ENCODE measurements at places on chromosomes 16 and 17.

- DNase-seq = no peak
Measured at GRCh38 chr16:86609661-86610060, 31.3 kb downstream of the FOXL1 start.

- no peak for DNase-seq
Measured at GRCh38 chr17:58092101-58092796, 9.0 kb downstream of the DYNLL2 start.

- no peak for DNase-seq
Measured at GRCh38 chr17:73936908-73937627, 266.4 kb upstream of the RPL38 start.

DNA sequence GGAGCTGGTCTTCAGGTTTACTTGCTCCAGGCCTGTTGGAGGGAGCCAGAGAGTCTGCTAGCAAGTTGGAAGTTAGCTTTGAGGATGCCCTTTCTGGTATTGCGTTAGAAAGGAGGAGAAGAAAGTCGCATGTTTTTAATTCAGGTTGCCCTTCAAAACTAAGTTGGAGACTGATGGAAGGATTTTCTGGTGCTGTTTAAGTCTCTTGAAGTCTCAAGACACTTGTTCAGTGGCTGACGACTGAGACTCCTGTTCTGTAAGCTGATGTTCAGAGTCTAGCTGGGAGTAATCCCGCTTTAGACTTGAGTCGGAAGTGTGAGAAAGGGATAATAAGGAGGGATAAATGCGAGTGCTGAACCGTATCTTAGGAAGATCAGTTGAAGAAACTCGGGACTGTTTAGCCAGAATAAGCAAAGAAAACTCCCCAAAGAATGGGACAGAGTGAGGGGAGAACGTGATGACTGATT is 740 bp downstream of the AATF start:
- peak; percentile 56 for DNase-seq

DNA sequence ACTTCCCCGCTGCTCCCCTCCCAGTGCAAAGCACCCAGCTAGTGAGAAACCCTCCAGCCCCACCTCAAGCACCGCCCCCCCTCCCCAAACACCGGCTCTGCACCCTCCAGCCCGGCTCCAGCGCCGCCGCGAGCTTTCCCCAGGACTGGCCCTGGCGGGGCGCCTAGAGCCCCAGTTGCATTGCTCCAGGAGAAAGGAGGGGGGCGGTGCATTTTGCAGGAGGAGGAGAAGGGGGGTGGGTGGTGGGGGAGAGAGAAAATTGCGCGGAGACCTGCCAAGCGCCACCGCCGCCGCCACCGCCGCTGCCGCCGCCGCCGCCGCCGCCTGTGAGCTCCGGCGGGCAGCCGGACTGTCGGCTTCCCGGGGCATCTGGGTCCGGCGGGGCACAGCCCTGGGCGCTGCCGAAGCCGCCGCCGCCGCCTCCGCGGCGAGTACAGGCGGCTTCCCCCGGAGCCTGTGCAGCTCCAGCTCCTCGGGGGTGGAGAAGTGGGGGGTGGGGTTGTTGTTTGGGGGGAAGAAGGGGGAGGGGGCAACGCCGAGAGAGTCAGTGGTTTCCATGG is 333 bp upstream of the NOG start:
- DNase-seq = peak; percentile 40

GRCh38 chr16:54509456-54509855 is 222.9 kb upstream of the IRX3 start:
- no peak for DNase-seq

GRCh38 chr16:17467923-17468540 is 2.7 kb downstream of the XYLT1 start:
- DNase-seq = peak; percentile 36

DNA sequence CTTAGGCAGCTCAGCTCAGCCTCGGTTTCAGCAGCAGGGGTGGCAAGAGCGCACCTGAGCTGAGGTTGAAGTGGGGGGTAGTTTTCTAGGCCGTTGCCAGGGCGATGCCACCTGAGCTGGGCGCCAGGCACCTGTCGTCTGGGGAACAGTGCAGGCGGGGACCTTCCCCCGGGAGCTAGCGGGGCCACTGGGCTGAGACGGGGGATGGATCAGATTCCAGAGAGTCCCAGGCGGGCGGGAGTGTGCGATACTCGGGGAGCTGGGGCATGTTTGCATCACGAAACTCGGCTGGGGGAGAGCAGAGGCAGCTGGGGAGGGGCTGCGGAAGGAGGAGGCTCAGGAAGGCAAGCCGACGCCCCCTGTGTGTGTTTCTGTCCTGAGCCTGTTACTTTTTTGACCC is 477 bp upstream of the CLDN9 start:
- no peak for DNase-seq

GRCh38 chr16:70786020-70786755 is 14.8 kb downstream of the VAC14 start:
- DNase-seq = no peak

DNA sequence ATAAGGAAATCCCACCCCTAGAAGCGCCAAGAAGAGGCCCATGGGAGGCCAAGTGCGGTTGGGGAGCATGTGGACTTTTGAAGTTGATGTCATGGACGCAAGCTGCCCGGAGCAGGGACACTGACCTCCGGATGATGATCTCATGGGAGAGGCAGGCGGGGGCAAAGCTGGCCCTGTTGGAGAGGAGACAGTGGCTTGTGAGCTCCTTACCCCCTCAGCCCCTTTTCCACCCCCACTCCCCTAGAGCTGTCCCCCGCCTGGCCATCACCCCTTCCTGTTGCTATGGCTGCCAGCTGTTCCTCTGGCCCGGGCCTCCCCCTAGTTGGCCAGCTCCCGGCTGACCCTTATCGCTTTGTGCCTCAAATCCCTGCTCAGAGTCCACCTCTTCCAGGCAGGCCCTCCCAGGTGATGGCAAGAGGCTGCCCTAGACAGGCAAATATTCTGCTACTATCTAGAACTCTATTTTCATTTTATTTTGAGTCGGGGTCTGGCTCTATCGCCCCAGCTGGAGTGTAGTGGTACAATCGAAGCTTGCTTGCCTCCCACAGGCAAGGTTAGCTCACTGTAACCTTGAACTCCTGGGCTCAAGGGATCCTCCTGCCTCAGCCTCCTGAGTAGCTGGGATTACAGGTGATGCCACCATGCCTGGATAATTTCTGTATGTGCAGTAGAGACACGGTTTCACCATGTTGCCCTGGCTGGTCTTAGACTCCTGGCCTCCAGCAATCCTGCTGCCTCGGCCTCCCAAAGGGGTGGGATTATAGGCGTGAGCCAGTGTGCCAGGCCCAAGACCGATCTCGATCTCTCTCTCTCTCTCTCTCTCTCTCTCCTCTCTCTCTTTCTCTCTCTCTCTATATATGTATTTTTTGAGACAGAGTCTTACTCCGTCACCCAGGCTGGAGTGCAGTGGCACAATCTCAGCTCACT is 6.6 kb downstream of the NOTUM start:
- no peak for DNase-seq

- DNase-seq = peak; percentile 89
Measured at GRCh38 chr17:41496803-41497484, 7.2 kb upstream of the KRT36 start.

DNA sequence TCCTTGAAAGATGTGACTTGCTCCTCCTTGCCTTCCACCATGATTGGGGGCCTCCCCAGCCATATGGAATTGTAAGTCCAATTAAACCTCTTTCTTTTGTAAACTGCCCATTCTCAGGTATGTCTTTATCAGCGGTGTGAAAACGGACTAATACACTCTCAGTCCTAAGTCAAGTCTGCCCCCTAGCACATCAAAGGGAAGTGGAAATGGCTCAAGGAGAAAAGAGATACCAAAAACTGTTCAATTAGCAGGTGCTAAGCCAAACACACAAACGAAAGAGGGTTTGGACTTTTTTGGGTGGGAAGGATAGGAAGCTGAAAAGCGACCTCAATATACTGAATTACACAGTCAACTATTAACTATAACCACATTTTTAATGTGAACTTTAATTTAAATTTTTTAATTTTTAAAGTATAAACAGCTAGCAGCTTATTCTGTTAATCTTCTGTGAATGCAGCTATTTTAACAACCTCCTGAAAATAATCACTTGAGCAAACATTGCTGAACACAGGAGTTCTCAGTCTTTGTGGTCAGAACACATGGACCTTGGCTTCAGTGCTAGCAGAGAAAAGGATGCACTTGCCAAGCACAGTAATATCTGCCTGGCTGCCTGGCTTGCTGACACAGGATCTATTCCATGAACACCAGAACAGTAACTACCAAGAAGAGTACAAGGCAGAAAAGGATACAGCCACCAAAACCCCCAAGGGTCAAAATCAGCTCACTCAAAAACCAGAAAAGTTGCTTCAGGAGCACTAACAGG is 10.9 kb downstream of the ZNF18 start:
- DNase-seq = no peak

- DNase-seq = no peak
Measured at GRCh38 chr16:25750488-25751216, 58.9 kb downstream of the HS3ST4 start.

DNA sequence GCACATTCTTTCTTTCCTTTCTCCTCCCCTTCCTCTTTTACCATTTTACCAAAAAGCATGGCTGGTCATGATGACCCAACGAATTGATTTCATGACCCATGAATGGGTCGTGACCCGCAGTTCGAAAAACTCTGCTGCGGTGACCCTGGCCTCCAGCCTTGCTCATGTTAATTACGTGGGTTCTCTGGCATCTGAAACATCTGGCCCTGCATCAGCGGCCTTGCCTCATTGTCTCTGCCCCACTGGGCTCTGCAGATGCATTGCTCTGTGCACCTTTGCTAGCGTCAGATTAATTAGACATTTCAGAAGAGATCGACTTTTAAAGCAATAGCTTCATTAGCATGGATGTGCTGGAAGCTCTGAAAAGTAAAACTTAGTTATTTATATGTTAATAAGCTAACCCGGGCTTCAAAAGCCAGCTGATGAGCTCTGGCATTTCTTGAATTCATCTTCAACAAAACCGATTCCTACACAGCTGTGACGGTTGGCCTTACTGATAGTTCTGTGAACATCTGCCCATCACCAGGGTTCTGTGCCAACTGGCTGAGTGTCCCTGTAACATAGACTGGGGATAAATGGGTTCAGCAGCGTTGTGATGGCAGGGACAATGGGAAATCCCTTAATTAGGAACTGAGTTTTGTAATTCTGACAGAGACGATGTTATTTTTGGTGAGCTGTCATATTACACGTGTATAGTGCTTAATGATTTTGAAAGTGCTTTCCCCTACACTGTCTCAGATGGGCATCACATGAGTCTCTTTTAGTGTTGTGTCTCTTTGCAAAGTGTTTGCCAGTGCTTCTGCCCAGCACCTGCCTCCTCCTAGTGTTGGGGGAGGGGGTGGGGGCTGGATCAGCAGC is 225.9 kb upstream of the EEF2KMT start:
- DNase-seq = no peak

DNA sequence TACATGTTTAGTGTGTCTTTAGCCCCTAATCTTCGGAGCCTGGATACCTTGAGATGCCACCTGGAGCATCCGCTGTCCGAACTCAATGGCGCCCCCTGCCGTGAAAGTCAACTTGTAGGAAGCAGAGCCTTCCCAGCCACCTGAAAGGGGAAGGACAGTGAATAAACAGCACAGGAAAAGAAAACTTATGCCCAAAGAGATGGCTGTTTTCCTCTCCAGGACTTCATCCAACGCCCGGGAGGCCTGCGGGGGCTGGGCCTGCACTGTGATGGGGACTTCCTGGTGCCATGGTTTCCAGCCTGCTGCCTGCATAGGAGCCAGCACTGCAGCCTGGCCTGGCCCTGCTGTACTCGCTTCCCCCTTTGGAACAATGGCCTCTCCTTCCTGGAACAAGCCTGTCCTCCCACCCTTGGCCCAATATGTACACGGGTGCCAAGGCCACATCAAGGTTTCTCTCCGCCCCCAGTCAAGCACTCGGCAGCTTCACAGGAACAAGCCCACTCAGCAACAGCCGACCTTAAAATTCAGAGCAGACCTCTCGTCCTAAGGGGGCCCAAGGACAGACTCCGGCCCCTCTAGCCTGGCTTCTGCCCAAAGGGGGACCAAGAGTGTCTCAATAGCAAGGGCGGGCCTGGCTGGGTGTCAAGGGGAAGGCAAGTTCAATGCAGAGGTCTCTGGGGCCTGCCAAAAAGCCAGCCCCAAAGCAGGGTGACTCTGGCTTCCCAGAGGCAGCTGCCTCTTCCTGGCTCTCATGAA is 4.5 kb upstream of the UNC13D start:
- DNase-seq = peak; percentile 39

GRCh38 chr16:71425746-71426068 is 16.1 kb downstream of the TLE7 start:
- DNase-seq = no peak

GRCh38 chr16:81987706-81988105 is 23.6 kb downstream of the SDR42E1 start:
- no peak for DNase-seq

DNA sequence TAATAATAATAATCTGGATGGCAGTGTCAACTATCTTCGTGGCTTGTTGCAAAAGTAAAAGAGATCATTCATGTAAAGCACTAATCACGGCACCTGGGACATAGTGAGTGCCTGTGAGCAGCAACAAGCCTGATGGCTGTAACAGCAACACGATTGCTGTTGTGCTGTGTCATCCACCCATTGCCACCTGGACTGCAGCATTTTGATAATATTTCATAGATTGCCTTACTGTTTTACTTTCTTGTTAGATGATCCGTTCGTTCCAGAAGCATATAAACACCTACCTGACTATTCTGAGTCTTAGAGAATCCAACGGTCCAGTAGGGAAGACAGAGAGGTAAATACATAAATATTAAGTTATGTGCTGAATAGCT is 3.1 kb upstream of the MRPS23 start:
- no peak for DNase-seq

DNA sequence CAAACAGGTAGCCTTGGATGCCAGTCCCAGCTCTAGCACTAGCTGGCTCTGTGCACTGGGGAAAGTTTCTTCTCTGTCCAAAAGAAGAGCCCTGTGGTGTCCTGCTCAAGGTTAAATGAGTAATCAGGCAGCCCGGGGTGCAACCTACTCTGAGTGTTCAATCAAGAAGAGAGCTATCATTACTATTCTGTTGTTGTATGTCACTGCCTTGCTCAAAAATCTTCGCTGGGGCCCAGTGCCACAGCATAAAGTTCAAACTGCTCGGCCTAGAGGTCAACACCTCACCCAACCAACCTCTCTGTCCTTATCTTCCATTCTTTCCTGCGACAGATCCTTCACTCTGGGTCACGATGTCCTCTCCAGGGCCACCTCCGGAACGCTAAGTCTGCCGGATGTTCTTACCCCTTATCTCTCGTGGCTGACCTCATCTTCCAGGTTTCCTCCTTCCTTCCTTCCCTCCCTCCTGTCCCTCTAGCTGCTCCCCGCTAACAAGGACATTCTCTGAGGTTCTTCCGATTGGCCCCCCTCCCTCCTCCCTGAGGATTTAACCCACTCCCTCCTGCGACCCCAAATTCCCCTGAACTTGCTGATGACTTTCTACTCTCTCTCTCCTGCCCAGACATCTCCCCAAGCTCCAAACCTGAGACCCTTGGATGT is 4.4 kb downstream of the FDXR start:
- no peak for DNase-seq
